ENCODE measurements at places on chromosomes 3 and 15. TPM values are rescaled to one million over a fixed set of nuclear protein-coding genes. Genes with fewer than 3 reads are reported as not detected.
A peak's percentile ranks its signal among the peaks of the same experiment; 100 is the strongest.

GRCh38 chr3:2810723-2811122 lies 299.5 kb downstream of the IL5RA start:
- no peak for DNase-seq

- DNase-seq, result no peak
Measured at GRCh38 chr15:77493324-77493907, 72.7 kb downstream of the HMG20A start.

- no peak for DNase-seq
Measured at GRCh38 chr3:194730365-194730764, 44.7 kb downstream of the FAM43A start.

GRCh38 chr15:89575656-89576416 lies 567 bp downstream of the TICRR start:
- DNase-seq, result no peak

- no peak for DNase-seq
Measured at GRCh38 chr3:128740621-128741020, 14.6 kb downstream of the RAB7A start.

DNA sequence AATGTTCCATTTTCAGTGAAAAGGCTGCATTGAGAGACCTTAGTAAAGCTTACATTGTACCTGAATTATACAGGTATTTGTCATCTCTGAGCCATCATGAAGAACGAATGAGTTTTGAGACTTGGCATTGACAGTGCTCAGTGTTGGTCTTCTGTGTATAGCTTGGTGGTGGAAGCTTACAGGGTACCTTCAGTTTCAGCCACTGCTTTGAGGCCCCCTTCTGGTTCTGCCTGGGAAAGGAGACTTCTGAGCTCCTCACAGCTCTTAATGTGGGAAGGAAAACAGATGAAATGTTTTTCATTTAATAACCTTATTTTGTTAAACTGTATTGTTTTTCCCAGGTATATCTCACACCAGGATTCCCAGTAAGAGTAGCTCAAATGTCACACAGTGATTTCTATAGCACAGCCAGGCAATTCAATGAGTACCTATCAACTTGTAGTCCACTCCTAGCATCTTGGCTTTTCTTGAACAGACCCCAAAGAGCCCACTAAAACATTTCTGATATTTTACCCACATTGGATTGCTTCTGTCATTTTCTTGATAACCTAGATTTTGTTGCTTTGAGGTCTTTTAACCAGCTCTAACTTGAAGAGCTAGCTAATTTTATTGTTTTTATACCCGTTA lies 5.6 kb downstream of the SERPINI1 start:
- DNase-seq, result no peak

- DNase-seq, result no peak
Measured at GRCh38 chr3:98824256-98824655, 61.1 kb downstream of the ST3GAL6 start.

- no peak for DNase-seq
Measured at GRCh38 chr15:80777826-80778620, 1.1 kb upstream of the CEMIP start.

- DNase-seq, result peak; percentile 9
Measured at GRCh38 chr3:38662544-38662943, 13.1 kb upstream of the SCN5A start.

- DNase-seq, result no peak
Measured at GRCh38 chr3:109330405-109330804, 6.9 kb downstream of the DPPA4 start.

- no peak for DNase-seq
Measured at GRCh38 chr3:52721002-52721729, 15.3 kb downstream of the SPCS1 start.

DNA sequence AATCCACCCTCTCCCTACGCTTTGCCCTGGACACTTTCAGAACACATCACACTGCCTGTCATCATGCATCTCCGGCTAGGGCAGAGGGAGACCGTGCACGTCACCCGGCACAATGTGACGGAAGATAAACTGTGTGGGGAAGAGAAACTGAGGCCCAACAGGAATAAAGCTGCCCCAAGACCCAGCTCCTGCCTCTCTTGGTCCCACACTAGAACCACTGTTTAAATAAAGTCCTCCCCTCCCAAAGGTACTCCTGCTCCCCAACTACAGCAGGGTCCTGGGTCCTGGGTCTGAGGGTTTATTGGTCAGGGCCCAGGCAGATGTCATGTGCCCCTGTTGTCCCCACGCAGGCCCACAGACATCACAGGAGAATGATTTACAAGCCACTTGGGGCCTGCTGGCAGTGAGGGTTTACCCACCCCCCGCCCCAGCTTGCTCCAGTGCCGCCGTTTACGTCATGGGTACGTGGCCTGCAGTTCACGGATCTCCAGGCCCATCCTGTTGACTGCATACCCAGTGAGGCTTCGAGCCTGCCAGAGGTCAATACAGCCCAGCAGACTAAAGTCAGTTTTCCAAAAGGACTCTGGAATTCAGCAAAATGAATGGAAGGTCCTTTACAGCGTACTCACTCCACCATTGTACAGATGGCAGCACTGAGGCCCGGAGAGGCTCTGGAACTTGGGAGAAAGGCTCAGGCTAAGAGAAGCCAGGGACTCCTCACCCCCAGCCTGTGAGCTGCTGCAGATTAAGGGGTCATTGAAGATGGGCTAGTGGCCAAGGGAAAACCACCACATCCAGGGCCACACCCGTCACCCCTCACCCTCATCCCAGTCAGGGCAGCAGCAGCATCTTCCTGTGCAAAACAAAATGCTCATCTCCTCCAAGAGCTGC lies 23.2 kb downstream of the ALS2CL start:
- no peak for DNase-seq

- DNase-seq, result no peak
Measured at GRCh38 chr3:31086698-31087097, 192.2 kb upstream of the GADL1 start.

- no peak for DNase-seq
Measured at GRCh38 chr3:63051920-63052319, 176.7 kb upstream of the CADPS start.

GRCh38 chr15:58551764-58552504 lies 120.1 kb downstream of the LIPC start:
- DNase-seq, result peak; percentile 89

GRCh38 chr15:92377083-92377789 lies 16.4 kb upstream of the ST8SIA2 start:
- DNase-seq, result no peak

DNA sequence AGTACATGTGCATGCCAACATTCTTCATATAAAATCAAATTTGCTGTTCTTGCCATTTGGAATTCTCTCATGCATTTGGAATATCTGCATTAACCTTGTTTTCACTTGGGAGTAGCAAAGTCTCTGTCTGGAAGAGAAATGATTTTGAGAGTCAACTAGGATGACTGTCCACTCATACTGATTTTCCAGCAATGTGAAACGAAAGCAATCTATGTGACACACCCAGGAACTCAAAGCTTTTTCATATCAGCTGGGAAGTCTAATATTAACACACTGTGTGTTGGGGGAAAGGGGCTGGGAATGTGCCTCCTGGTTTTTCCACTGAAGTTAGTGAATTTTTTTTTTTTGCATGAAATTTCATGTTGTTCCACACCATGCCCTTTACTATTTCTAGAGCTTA lies 124.9 kb downstream of the DUT start:
- DNase-seq, result no peak

- no peak for DNase-seq
Measured at GRCh38 chr15:99149366-99149765, 44.5 kb downstream of the SYNM start.

DNA sequence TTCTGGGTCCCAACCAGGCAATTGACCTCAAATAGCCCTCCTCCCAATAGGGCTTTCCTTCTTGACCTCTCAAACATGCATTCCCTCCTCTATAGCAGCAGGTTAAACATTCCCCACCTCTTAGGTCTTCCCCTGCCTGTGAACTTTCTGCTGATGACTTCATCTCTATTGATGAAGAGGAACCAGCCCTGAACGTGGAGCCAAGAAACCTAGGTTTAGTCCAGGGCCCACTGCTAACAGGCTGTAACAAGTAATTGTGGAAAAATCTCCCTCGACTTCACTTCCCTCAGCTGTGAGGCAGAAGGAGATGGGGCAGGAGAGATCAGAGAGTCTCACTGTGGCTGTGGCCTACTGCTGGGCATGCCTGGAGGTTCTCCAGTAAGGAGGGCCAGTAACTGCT lies 24.7 kb downstream of the ILDR1 start:
- DNase-seq, result no peak

- no peak for DNase-seq
Measured at GRCh38 chr3:22627993-22628499, 575.1 kb upstream of the UBE2E2 start.

DNA sequence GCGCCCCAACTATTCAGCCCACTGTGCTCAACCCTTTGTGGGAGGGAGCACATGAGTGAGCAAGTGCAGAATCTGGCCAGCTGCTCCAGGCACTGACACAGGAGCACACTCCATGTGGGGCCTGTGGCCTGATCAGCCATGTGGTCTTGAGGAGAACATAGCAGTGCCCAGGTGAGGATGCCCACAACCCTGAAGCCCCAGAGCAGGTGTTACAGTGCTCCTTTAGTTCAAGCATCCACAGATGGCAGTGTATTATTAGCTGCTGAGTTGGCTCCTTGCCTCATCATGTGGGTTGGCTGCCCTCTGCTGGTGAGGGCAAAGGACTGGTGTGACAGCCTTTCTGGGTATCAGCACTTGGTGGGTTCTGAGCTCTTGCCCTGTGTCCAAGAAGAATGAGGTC lies 1588.2 kb downstream of the SI start:
- DNase-seq, result peak; percentile 4

- DNase-seq, result no peak
Measured at GRCh38 chr15:85825118-85825517, 30.4 kb upstream of the KLHL25 start.

DNA sequence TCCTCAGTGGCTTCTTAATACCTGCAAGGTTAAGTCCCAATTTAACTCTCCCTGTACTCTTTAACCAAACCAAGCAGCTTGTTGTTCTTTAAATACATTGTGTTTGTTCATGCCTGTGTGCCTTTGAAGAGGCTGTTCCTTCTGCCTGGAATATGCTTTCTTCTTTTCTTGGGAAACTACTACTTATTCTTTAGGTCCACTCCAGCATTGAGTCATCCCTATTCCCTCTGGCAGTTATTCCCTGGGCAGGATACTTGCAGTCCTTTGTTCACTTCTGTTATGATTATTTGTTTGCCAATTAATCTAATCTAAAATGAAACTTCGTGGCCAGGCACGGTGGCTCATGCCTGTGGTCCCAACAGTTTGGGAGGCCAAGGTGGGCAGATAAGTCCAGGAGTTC lies 139.3 kb downstream of the ZNF609 start:
- no peak for DNase-seq

GRCh38 chr3:197406266-197406665 lies 107.9 kb upstream of the DLG1 start:
- DNase-seq, result no peak

GRCh38 chr3:73499787-73500186 lies 125.0 kb downstream of the PDZRN3 start:
- no peak for DNase-seq

DNA sequence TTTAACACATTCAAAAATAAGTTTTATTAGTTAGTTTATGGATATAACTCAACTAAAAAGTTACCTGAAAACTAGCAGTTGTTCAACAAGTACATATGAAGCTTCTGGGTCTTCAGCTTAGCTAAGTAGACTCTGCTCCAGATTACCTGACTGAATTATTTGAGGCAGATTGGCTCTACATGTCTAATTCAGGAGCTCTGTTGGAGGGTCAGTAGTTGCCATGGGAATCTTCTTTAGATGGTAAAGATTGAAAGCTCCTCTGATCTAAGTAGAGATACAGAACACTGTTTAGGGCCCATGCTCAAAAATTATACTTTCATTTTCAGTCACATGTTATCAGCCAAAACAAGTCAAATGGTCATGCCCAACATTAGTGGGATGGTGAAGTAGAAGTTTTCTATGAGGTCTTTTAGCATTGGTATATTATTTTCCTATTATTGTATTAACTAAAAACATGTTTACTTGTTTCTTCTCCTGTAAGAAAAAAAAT lies 1476.9 kb downstream of the OTOL1 start:
- no peak for DNase-seq

DNA sequence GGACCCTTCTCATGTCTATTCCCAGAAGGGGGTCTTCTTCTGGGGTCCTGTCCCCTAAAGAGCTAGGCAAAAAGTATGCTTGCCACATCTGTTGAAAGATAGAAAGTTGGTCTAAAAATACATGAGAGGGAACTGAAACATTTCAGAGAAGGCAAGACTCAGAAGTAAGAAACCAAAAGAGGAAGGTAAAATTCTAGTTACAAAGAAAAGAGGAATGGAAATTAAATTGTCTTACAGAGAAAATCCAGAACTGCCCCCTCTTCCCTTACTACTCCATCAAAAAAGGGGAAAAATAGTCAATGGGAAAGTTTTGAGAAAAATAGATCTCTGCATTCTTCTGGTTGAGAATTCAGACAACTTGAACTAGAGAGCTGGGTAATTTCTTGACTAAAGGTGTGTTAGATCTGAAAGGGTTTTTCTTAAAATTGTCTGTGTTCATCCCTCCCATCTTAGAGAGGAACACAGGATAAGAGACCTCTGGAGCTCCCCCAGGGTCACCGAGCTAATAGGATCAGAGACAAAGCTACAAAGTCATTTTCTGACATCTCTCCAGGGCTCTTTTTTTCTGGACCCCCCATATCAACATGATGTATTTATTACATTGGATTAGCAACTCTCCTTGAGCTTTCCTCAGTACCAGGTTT lies 32.3 kb upstream of the CCR2 start:
- DNase-seq, result no peak

- no peak for DNase-seq
Measured at GRCh38 chr3:75321060-75321459, 343.1 kb upstream of the FRG2C start.

- no peak for DNase-seq
Measured at GRCh38 chr3:49081429-49081828, 12.4 kb downstream of the QRICH1 start.

DNA sequence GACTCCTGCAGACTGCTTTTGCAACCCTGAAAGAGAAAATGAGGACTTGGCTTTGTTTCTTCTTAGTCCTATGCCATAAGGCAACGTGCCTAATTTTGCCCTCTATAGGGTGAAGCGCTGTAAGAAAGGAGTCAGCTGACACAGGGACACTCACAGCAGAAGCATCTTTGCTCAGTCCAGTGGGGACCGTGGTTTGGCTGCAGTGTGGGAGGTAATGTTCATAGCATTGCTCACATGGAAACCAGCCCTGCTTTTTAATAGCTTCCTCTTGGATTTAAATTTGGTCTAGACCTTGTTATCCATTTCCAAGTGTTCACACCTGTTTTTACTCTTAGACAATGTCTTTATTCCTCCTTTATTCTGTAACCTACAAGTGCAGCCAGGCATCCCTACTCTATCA lies 1032.1 kb downstream of the NTRK3 start:
- DNase-seq, result no peak

The XCR1 gene
- total RNA-seq, result not detected

The ADGRG7 gene
- total RNA-seq, result not detected

The CPNE9 gene
- total RNA-seq, result 0.27 TPM

The COLQ gene
- total RNA-seq, result 0.13 TPM

The MORC1 gene
- total RNA-seq, result not detected

The CGNL1 gene
- total RNA-seq, result 2.8 TPM

The BNC1 gene
- total RNA-seq, result 25.4 TPM

The CYP1A2 gene
- total RNA-seq, result not detected

The REC114 gene
- not detected for total RNA-seq

The SPATA12 gene
- 0.48 TPM for total RNA-seq

The TRIM42 gene
- total RNA-seq, result not detected

Data from kidney epithelial cell (primary cell).